ENCODE measurements at places on chromosomes 16 and 17.

GRCh38 chr17:8687737-8688466 lies 56.7 kb downstream of the CCDC42 start:
- no peak for DNase-seq

- DNase-seq: no peak
These were observed 3.1 kb upstream of the SLC13A2 start for GRCh38 chr17:28470266-28470913.

DNA sequence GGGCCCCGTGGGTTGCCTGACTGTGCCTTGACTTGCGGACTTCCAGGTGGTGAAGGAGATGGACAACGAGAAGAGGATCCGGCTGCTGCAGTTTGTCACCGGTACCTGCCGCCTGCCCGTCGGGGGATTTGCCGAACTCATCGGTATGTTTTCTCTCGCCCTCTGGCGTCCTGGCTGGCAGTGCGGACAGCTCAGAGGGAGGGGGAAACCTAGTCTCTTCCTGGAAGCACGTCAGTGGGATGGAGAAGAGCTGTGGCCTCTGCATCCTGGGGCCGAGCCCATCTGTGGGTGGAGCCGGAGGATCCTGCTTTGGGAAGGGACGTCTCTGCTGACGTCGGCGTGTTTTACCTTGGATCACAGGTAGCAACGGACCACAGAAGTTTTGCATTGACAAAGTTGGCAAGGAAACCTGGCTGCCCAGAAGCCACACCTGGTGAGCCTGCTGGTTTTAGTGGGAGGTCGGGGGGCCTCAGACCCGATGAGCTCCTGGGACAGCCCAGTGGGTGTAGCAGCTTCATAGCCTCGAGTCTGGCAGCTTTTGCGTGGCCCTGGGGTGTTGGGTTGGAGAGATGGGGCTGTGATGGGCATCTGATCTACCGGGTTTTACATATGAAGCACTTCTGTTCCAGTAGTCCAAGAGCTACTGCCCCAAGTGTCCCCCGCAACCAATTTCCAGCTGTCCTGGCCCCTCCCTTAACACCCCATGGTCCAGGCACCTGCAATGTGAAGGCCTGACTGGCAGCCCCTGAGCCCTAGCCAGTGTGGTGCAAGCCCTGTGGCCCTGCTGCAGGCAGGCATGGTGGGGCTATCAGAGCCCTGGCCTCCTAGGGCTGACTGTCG lies 11.9 kb upstream of the CLEC18A start:
- DNase-seq: no peak

DNA sequence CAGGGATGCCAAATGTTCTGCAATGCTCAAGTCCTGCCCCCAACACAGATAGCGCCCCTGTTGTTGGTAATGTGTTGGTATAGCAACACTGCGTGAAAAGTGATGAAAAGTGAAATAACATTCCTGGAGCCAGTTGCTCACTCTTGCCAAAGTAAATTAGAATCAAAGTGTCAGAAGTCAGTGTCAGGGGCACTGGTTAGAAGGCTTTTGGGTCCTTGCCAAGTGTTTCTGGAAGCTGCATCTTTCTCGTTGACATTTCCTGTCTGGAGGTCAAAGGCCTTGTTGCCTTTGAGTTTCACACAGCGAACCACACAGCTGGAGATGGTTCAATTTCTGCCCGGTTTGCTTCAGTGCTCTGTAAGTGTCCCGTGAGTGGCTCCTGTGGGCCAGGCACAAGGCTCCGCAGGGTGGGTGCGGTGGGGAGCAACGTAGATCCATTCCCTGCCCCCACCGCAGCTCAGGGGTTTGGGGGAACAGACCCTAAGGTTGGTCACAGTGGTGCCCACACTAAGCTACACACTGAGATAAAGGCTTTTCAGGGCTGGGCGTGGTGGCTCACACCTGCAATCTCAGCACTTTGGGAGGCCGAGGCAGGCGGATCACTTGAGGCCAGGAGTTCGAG lies 3.6 kb upstream of the SLC16A5 start:
- DNase-seq: no peak

DNA sequence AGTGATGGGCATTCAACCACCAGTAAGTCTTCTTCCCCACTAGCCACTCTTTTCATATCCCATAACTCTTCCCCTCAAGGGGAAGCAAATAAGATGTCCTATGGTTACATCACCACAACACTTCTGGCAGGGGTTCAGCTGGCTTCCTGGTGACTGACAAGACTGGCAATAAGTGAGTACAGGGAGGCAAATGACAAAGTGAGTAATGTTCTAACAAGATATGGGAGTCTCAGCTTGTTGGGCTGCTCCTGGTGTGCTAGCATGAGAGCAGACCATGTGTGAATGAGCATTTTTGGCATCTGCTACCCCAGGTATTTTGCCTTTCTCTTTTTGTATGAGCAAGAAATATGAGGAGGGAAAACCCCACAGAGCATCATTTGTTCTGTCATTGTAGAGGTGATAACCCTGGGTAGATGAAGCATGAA lies 9.9 kb downstream of the TMIGD1 start:
- no peak for DNase-seq

DNA sequence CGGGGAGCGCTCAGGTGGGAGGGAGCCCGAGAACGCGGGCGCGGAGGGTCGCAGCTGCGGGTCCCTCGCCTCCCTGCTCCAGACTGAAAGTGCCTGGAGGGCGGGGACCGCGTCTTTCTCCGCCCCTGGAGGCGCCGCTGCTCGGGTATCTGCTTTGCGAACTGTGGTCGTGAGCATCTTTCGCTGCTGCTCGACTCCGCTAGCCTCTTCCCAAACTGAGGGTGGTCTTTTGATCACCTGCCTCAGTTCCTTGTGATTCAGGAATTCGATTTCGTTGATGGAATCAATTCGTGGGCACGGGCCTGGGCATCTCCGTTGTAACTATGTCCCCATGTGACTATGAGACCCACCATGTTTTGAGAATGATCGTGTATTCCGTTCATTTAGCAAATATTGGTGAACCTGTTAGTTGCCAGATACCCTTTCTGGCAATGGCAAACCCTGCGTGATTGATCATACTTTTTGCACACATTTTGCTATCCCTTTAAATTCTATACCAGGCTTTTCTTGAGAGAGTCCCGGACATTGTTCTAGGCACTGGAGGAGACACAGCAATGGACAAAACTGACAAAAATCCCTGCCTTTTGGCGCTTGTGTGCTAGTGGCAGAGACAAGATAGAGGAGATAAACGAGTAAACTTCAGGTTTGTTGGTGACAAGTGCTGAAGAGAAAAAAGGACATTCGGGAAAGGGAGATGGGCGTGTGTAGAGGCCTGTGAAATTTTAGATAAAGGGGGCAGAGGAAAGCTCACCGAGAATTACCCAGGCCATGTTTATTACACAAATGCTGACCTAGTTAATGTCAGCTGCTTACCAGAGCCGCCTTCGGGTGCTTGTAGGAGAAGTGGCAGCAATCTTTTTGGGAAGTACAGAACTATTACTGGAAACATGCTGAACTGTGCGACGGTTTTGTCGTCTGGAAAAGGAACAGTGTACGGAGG lies 948 bp downstream of the UTP18 start:
- DNase-seq: no peak

DNA sequence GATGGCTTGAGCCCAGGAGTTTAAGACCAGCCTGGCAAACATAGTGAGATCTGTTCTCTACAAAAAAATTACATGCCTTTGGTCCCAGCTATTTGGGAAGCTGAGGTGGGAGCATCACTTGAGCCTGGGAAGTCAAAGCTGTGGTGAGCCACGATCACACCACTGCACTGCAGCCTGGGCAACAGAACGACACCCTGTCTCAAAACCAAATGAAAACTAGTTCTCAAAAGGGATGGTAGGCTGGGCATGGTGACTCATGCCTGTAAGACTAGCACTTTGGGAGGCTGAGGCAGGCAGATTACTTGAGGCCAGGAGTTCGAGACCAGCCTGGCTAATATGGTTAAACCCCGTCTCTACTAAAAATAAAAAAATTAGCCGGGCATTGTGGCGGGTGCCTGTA lies 31.1 kb downstream of the PPM1D start:
- DNase-seq: no peak

GRCh38 chr17:52110923-52111581 lies 47.5 kb downstream of the CA10 start:
- no peak for DNase-seq

DNA sequence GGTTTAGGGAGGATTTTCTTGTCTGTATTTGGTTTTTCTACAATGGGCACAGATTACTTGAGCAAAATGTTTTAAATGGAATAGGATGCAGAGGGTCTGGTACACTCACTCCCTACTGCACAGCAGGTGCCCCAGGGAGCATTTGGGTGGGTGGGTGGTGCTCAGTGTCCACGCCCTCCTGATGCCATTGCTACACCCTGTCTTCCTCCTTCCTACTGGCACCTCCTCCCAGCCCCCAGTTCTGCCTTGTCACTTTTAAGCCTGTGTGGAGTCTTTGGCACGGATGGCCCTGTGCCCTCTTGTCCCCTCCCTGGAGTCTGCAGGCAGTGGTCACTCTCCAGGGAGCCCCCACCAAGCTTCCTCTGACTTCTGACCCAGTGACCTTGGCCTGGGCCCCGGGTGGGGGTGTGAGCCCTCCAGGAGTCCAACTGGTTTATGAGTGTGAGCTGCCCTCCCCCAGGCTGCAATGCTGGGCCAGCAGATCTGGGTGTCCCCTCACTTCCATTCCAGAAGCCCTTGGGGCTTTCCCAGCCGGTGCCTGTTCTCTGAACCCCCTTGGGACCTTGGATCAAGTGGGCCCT lies 15.5 kb downstream of the LLGL2 start:
- DNase-seq: no peak

DNA sequence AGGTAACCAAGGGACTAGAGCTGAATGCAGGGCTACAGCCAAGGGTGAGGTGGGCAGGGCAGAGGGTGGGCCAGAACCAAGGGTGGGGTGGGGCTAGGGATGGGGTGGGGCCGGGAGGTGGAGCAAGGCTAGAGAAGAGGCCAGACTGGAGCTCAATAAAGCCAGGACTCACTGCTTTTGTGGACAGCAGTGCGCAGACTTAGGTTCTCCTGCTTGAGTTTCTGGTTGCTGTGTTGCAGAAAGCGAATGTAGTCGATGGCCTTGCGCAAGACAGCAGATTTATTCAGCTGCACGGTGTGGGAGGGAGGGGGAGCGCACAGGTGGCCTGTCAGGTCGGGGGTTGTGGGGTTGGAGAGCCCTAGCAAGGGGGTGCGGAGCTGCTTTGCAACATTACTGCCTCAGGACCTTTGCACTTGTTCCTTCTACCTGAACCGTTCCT lies 18.7 kb downstream of the SREBF1 start:
- DNase-seq: no peak

DNA sequence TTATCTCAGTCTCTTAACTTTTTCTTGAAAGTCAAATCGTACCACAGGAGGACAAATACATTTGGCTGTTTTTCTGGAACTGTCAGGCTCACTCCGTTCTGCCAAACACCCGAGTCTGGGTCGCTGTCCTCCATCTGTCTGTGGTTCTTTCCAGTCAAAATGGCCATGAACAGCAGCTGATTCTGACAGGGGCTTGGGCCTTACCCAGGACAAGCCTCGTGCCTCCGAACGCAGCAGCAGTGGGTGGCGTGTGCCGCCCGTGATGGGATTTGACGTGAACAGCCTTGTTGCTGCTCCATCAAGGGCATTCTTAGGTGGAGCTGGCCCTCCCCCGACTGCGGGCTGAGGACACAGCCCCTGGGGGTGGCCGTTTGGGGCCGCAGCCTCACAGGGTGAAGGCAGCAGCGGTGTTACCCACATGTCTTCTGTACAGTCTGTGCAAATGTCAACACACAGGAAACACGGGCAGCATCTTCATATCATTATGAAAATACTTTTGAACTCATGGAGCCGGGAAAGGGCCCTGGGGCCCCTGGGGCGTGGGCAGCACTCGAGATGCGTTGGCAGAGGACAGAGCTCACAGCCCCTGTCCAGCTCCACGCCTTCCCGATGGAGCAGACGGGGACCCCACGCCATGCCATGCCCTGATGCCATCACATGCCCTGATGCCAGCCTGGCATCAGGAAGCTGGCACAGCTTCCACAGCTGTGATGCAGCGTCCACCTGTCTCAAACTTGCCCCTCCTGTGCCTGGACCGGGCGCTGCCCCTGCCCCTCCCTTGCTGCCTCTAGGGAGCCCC lies 8.6 kb upstream of the ACSF3 start:
- DNase-seq: no peak

DNA sequence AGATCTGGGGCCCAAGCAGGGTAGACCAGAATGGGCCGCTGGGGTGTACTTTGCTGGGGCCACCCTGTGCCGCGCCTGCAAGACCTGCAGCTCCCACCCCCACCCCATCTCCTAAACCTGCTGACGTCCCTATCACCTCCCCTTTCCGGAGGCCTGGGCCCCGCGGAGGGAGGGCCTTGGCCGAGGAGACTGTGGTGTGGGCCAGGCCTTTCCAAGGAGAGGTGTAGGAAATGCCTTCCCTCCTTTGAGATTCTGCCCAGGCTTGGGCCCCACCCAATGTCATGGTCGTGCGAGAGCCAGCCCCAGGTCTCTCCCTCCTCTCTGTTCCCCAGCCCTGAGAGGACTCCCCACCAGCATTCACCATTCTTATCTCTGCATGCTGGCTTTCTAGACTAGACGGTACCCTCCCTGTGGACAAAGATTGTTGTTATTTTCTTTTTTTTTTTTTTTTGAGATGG lies 3.9 kb upstream of the WFIKKN2 start:
- no peak for DNase-seq

DNA sequence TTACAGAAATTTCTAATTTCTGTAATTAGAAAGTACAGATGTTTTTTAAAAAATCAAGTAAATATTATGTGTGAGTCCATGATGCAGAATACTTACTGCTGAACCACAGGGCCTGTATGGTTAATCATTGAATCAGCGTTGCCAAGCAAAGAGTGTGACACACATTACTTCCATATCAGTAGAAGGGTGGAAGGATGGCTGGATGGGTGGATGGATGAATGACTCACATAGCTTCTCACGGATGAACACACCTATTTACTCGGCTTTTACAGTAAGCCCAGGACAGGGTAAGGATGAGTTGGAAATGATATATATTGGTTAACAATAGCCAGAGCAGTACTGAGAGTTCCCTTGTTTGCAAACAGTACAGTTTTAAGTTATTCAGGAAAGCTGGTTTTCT lies 495.9 kb upstream of the RBFOX1 start:
- no peak for DNase-seq

- DNase-seq: no peak
These were observed 4.3 kb downstream of the ATP1B2 start for GRCh38 chr17:7654832-7655540.

DNA sequence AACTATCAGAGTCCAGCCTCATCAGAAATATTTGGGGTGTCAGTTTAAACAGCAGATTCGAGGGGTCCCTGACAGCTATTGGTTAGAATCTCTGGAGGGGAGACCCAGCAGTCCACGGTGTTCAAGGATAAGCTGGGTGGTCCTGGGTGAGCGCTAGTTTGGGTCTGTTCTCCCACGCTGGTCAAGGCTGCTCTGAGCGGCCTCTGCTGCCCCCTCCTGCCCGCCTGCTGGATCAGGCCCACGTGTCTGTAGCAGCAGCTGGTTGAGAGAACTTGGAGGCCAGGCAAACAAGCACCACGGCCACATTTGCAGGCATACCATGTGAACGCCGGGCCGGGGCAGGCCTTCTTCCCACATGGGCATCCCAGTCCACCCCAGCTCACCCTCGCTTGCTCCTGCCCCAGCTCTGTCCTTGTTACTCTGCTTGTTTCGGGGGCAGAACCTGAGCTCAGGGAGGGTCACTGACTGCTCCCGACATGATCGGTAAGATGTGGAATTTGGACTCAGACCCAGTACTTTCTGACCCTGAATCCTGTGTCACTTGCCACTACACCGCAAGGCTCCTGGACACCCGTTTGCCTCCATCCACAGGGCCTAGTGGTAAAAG lies 7.4 kb downstream of the FOXF1 start:
- DNase-seq: no peak

Data from keratinocyte (primary cell).